ENCODE measurements at places on chromosomes 5 and 9.

DNA sequence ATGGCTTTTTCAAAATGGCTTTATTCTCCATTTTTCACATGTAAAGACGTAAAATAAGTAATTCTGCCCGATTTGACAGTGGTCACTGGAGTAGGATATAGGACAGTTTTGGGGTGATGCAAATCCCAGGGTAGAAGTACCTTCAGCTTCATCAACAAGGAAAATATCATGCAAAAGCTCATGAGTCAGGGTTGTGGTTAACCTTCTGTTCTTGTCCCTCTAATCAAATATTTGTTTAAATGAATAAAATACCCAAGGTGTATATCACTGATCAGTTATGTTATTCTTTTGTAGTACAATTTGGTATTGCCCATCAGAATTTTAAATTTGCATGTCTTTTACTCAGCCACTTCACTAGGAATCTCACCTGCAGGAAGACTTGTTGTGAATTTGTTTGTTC lies 40.0 kb downstream of the FBXL7 start:
- DNase-seq = no peak

DNA sequence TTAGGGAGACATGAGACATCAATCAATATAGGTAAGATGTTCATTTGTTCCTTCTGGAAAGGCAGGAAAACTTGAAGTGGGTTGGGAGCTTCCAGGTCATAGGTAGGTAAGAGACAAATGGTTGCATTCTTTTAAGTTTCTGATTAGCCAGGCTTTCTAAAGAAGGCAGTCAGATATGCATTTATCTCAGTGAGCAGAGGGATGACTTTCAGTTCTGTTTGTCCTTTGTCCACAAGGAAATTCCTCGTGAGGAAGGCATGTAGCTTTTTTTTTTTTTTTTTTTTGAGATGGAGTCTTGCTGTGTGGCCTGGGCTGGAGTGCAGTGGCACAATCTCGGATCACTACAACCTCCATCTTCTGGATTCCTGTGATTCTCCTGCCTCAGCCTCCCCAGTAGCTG lies 155.3 kb upstream of the ABCA1 start:
- DNase-seq = no peak

- no peak for DNase-seq
Observed at GRCh38 chr9:78235256-78235761, 566 bp upstream of the CEP78 start.

DNA sequence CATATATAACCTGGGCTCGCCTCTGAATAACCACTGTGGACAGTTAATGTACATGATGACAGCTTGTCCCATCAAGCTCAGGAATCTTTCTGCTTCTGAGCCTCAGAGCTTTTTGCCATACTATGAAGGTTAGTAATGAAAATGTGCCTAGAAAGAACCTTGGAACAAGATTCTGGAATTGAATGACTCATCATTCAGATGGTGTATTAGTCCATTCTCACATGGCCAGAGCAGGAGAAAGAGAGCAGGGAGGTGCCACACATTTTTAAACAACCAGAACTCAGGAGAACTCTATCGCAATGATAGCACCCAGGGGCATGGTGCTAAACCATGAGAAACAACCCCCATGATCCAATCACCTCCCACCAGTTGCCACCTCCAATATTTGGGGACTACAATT lies 542.1 kb downstream of the PRR16 start:
- DNase-seq = no peak

DNA sequence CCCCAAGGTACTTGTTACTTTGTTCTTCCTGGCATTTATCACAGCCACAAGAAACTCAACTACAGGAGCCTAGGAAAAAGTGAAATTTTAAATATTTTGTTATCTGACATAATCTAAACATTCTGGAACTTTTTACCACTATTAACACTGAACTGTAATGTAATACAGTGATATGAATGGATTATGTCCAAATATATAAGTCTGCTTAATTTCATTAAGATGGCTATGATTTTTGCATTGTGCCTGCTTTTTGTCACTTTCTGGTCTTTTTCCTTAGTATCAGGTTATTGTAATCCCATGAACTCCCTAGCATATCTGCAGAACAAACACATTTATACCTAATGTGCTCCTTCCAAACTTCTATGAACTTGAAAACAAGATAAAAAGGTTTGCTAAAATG lies 35.8 kb downstream of the PJA2 start:
- no peak for DNase-seq

GRCh38 chr5:76804266-76804665 lies 14.6 kb upstream of the F2RL1 start:
- DNase-seq = no peak

DNA sequence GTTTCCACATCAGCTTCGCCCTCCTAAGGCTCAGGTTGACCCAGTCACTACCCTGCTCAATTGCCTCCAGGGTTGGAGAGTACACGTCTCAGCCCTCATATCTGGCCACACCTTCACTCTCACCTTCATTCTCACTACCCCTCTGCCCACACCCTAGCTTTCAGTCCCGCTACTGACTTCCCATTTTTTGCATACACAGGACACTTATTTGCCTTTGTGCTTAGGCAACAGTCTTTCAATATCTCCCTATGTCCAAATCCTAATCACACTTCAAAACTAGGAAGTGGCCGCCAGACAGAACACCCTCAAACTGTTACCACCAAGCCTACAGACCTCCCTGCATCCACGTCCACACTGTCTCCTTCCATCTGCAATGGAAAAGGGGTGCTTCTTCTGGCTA lies 10.9 kb downstream of the MCTP1 start:
- no peak for DNase-seq

DNA sequence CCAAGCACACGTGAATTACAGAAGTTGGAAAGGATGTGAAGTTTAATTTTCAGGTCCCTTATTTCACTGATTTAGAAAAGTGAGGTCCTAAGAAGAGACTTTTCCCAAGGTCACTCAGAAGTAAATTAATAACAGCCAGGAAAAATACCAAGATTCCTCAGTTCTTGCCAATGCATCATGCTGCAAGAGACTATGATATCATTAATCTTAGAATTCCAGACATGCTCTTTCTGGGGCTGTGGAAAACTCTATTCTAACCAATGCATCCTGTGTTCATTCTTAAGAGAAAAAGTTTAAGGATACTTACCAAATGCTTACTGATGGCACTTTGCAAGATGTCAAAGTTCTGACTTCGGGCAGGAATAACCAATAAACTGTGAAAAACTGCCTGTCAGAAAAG lies 42.8 kb downstream of the TEX10 start:
- no peak for DNase-seq

- DNase-seq = no peak
Observed at GRCh38 chr9:136401173-136401922, 1.4 kb upstream of the SNAPC4 start.

DNA sequence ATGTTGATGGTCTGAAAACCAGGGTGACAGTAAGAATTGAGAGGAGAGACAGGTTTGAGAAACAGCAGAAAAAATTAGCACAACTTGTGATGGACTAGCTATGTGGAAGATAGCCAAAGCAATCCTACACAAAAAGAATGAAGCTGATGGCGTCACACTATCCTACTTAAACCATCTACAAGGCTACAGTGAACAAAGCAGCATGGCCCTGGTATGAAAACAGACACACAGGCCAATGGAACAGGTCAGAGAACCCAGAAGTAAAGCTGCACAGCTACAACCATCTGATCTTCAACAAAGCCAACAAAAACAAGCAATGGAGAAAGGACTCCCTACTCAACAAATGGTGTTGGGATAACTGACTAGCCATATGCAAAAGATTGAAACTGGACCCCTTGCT lies 7.5 kb upstream of the UBE2R2 start:
- DNase-seq = no peak

DNA sequence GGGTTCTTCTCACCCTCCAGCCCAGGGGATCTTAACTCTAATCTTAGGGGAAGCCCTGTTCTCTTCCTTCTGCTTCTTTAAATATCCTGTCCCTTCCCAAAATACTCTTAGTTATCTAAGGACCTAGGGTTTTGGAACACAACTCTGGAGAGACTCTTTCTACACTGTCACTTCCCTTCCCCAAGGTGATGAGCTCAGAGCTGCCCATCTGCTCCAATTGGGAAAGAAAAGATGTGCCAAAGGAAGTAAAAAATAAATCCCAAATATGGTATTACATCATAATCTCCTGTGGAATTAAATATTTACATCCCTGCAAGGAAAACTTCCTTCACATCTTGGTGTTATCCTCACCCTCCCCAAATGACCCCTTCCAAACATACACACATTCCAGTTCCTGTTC lies 291.2 kb downstream of the EPB41L4A start:
- DNase-seq = no peak

DNA sequence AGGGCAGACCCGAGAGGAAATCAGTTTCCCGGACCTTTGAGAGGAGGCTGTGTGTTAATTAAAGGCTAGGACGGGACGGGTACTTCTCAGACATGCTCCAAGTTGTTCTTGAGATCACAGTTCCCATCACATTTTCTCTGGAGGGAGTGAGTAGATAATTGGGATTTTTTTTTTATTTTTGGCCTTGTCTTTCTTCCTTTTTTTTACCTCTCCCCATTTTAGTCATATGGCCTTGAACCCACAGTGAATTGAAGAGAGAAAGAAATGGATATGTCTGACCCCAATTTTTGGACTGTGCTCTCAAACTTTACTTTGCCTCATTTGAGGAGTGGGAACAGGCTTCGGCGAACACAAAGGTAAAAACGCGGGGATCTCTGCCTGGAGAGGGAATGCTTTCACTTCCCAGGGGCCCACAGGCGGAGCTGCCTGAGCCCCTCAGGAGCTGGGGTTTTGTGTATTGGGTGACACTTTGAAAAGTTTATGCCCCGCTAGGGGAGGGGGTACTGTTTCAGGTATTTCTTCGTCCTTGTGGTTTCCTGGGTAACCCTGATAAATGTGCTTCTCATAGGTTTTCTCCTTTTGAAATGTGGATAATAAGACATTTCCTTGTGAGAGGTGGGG lies 191.8 kb downstream of the CD180 start:
- no peak for DNase-seq

- no peak for DNase-seq
Observed at GRCh38 chr9:34374905-34375552, 1.7 kb downstream of the MYORG start.

DNA sequence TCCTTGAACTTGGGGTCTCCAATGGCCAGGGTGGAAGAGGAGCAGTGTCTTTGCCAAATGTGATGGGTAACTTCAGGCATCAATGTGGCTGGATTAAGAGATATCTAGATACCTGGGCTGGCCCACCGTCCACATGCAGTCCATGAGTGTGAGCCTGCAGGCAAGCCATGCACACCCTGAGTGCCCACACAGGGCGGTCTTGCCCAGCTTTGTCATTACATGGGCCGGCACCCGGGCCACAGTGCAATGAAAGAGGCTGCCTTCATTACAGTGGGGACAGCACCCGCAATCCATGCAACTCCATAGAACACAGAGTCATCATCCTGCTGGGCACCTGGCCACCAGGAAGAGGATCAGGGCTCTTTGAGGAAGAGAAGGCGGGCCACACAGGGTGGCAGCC lies 263.8 kb upstream of the IRX1 start:
- DNase-seq = no peak

DNA sequence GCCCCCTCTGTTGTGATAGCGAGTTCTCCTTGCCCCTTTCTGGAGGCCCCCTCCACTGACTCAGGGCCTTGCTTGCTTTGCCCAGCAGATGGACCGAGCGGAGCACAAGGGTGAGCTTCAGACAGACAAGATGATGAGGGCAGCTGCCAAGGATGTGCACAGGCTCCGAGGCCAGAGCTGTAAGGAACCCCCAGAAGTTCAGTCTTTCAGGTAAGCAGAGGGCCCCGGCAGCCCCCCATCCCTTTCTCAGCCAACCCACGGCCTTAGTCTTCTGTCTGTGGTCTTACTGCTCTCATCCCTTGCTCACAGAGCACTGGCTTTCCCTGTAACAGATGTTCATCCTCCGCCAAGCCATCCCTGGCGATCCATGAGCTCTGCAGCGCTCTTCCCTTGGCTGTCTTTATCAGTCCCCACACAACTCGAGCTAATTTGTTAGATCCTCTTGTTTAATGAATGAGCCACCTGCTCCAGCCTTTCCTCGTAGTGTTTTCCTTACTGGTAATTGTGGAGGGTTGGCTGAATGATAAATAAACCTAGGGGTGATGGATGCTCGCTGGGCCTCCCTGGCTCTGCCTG lies 18.4 kb upstream of the RARS1 start:
- no peak for DNase-seq

- no peak for DNase-seq
Observed at GRCh38 chr9:29830821-29831220, 2257.5 kb upstream of the C9orf72 start.

DNA sequence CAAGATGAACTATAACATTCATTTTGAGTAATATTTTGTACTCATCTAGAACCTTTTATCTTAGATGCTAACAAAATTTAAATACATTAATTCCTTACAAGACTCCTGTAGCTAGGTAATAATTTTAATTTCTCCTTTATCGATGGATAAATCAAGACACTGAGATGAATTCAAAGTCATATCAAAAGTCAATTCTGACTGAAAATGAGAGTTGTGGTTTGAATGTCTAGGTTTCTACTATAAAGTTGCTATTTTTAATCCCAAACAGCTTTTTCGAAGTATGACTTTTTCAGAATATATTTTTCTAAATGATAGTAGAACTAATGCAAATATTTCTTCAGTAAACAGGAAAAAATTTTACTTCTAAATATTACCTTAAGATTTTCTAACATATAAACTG lies 491.7 kb upstream of the FAM174A start:
- DNase-seq = no peak

DNA sequence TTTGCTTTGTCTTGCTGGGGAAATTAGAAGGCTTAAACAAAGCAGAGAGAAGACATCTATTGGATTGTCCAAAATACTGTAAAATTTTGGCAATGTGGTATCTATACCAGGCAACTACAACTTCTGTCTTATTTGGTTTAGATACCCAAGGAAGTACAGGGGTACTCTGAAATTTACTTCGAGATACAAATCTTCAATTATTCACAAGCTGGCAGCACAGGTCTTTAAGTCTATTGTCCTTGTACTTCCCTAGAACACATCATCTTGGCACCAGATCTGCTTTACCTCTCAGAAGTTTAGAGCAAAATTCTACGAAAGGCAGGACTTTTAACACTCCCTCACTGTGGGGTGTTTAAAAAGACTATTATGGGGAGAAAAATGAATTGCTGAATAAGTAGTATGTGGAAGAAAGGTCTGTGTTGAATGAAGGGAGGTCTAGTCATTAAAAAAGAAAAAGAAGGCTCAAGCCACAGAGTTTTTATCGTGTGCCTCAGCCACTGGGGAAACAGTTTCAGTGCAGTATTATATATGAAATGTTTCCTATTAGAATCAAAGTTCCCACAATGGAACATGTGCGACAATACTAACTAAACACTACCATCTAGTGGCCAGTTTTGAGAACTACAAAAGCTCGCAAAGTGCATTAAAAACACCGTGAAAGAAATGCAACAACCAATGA lies 93.7 kb downstream of the PDE4D start:
- DNase-seq = no peak

DNA sequence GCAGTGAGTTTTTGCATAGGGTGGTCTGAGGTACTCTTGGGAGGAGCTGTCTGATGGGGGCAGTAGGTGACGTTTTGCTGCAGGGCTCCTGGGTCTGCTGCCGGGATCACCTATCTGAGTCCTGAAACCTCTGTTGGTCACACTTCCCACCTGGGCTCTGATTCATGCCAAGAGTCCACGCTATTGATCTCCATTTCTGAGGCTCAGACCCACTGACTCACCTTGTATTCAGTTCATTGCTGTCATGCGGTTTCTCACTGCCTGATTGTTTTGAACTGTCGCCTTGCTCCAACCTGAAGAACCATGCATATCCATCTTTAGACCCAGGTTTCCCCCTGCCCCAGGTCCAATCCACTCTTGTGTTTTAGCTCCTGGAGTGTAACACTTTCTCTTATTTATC lies 101.3 kb downstream of the NPR3 start:
- no peak for DNase-seq

- DNase-seq = no peak
Observed at GRCh38 chr5:5586721-5587120, 164.2 kb downstream of the ICE1 start.
